ENCODE measurements at places on chromosomes 5 and 9. TPM values are rescaled to one million over a fixed set of nuclear protein-coding genes. Genes with fewer than 3 reads are reported as not detected.
A peak's percentile ranks its signal among the peaks of the same experiment; 100 is the strongest.

Gene GAPVD1
- 50.8 TPM for total RNA-seq

GRCh38 chr5:89537800-89538199 lies 654.8 kb upstream of the MEF2C start:
- H3K27ac ChIP-seq = no peak overlapping the region
- no peak overlapping the region for H3K4me3 ChIP-seq
- no peaks in the 10 kb centered on the region for H3K27me3 ChIP-seq
- no peak for DNase-seq
- no peaks in the 10 kb centered on the region for H3K4me1 ChIP-seq

Gene ACSL6
- 34.0 TPM for total RNA-seq

Gene NMUR2
- not detected for total RNA-seq

DNA sequence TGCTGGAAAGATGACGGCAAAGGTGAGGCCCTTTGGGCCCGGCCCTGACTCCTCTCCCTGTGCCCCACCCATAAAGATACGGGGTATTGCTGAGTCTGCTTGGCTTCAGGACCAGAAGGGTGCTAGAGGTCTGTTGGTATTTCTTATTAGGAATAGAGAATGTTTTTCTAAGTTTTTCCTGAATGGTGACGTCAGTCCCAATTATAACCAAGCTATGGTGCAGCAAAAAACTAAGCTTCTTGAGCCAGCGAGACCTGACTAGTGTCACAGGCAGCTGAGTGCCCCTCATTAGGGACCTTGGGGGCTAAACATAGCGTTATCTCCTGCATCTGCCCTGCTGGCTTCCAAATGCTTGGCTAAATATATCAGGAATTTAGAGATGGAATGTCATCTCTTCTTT lies 151.0 kb upstream of the TBC1D2 start:
- H3K4me3 ChIP-seq = no peak overlapping the region
- DNase-seq = no peak
- no peaks in the 10 kb centered on the region for H3K36me3 ChIP-seq
- peaks cover 2% of the 10 kb centered on the region for H3K27me3 ChIP-seq

GRCh38 chr5:123783421-123783820 lies 271.4 kb downstream of the CSNK1G3 start:
- no peak for DNase-seq
- H3K4me1 ChIP-seq = no peaks in the 10 kb centered on the region
- H3K36me3 ChIP-seq = no peaks in the 10 kb centered on the region
- H3K4me3 ChIP-seq = no peak overlapping the region
- no peak overlapping the region for H3K27ac ChIP-seq
- H3K27me3 ChIP-seq = no peaks in the 10 kb centered on the region

DNA sequence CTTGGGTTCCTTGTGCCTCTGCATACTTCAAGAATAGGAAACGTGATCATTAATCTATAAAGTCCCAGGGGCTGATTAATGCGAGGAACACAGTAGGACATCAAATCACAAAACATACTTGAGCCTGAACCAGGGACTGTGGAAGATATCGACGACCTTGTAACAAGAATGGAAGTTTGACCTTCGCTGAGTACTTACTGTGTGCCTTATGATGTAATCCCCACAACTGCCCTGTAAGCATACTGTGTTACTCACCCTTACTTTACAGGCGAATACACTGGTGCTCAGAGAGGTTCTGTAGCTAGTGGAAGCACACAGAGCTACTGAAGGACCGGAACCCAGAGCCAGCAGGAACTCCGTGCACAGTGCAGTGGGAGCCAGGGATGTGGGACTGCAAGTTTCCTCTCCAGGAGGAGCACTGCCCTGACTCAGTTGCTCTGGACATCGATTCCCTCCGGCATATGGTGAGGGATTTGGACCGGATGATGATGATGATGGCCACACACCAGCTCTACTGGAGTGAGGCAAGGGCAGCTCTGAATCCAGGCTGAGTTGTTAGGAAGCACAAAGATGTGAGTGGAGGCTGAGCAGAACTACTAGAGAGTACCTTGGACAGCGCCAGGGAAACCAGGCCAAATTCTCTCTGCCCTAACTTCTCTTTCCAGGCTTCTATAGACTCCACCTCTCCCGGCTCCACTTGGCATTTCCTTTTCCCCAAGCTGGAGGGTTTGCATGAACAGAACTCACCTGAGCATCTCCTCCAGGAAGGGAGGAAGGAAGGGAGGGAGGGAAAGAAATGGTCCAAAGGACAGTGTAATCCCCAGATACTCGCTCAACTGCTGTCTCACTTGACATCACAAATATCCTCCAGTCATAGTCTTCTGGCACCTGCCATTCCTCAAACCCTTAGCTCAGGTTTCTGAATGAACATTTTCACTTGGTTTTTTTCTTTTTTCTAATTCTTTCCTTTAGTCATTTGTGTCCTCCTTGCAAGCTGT lies 1.5 kb upstream of the GABBR2 start:
- no peak for DNase-seq
- H3K4me1 ChIP-seq = no peaks in the 10 kb centered on the region
- peaks cover 44% of the 10 kb centered on the region for H3K27me3 ChIP-seq
- no peaks in the 10 kb centered on the region for H3K36me3 ChIP-seq

Gene G3BP1
- total RNA-seq = 312 TPM

- peak overlapping the region; percentile 11 for H3K4me3 ChIP-seq
- H3K36me3 ChIP-seq = peaks cover 3% of the 10 kb centered on the region
- DNase-seq = no peak
- H3K4me1 ChIP-seq = peaks cover 58% of the 10 kb centered on the region
- H3K27ac ChIP-seq = peak overlapping the region; percentile 76
Measured at GRCh38 chr5:148805326-148806290, 20.8 kb upstream of the ADRB2 start.

Gene TMEM252
- not detected for total RNA-seq

GRCh38 chr9:75964427-75964826 lies 74.0 kb downstream of the PCSK5 start:
- H3K36me3 ChIP-seq = no peaks in the 10 kb centered on the region
- DNase-seq = no peak
- H3K4me3 ChIP-seq = no peak overlapping the region
- H3K4me1 ChIP-seq = peaks cover 8% of the 10 kb centered on the region
- H3K27ac ChIP-seq = no peak overlapping the region

Gene GFI1B
- total RNA-seq = not detected

GRCh38 chr5:39426746-39427105 lies 1.9 kb upstream of the DAB2 start:
- DNase-seq = no peak
- no peaks in the 10 kb centered on the region for H3K36me3 ChIP-seq
- H3K27ac ChIP-seq = no peak overlapping the region
- no peak overlapping the region for H3K4me3 ChIP-seq

- no peak for DNase-seq
- H3K27me3 ChIP-seq = no peaks in the 10 kb centered on the region
- no peak overlapping the region for H3K27ac ChIP-seq
- H3K36me3 ChIP-seq = no peaks in the 10 kb centered on the region
- no peak overlapping the region for H3K4me3 ChIP-seq
Measured at GRCh38 chr5:84045964-84046363, 325.3 kb upstream of the HAPLN1 start.

Gene ZNF300
- 0.39 TPM for total RNA-seq

DNA sequence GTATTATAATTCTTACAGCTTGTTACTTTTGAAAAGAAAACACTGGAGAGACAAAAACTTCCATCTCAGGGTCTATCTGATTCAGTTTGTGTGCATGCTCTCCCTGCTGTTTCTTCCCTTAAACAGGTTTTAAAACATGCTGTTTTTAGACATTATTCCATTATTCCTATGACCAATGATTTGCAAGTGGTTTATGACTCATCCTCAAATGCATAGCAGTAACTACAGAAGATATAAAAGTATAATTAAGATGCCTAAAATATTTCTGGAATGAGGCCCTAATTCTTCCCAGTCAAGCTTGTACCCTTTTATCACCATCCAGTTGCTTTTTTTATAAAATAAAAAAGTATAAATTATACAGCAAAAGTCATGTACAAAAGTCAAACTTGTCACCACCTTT lies 3.7 kb downstream of the DTWD2 start:
- peaks cover 19% of the 10 kb centered on the region for H3K4me1 ChIP-seq
- H3K4me3 ChIP-seq = no peak overlapping the region
- H3K27me3 ChIP-seq = no peaks in the 10 kb centered on the region
- no peak for DNase-seq
- H3K36me3 ChIP-seq = no peaks in the 10 kb centered on the region

Gene DDX4
- 0.09 TPM for total RNA-seq

DNA sequence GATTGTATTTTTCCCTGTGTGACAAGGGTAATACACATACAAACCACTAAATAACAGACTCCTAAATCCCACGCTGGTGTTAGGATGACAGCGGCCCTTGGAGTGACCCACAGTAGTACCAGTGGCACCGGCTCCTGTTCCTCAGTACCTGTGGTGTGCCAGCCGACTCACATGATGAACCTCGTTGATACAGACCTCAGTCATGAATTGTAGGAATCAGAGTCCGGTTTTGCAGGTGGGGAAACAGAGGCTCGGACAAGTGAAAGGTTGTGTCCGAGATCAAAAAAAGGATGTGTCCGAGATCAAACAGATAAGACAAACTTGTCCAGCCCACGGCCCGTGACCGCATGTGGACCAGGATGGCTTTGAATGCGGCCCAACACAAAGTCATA lies 78.0 kb downstream of the AMBP start:
- no peak overlapping the region for H3K27ac ChIP-seq
- DNase-seq = peak; percentile 3
- H3K4me3 ChIP-seq = no peak overlapping the region
- no peaks in the 10 kb centered on the region for H3K4me1 ChIP-seq

Gene EPB41L4A
- 0.34 TPM for total RNA-seq

Gene P4HA2
- total RNA-seq = 44.9 TPM

DNA sequence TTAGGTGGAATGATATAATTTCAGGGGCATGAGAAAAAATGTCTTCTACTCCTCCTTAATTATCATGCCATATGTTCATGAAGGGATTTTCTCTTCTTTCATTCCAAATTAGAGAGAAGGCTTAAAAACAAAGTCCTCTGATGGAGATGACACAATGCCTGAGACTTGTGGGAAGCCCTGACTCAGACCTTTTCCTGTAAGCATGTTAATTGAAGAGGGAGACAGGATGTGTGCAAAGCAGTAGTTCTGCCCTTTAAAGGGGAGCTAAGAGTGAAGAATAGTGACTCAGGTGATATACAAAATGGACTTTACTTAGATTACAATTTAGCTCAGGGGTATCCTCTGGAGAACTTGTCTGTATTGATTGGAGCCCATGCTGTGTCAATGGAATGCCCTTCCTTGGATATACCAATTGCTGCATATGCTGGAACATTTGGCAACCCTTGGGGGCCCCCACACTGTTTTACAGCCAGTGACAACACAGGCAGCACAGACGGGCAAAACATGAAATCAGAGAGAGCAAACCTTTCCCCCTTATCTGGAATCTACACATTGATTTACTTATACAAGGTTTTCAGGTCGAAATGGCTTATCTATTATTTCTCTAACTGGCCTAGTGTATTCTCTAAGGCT lies 81.3 kb downstream of the IZUMO3 start:
- H3K27ac ChIP-seq = no peak overlapping the region
- no peaks in the 10 kb centered on the region for H3K4me1 ChIP-seq
- H3K36me3 ChIP-seq = no peaks in the 10 kb centered on the region

Gene GRIN1
- not detected for total RNA-seq

Gene CKMT2
- total RNA-seq = not detected

Gene SLC25A48
- total RNA-seq = not detected

Gene OLFML2A
- total RNA-seq = 0.11 TPM

DNA sequence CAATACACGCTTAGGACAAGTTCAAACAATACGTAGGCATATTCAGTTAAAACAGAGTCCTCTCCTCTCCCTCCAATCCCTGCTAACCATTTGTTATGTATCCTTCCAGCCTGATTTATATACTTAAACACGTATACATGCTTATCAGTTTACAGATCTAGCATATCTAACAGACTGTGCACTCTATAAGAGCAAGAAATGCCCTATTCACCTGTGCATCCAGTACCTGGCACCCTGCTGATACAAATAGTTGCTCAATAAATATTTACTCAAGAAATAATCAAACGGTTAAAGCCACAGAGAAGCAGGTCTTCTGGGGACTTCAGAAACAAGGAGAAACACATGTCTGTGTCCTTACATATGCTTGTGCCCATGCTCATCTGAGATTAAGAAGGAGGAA lies 55.9 kb downstream of the MLLT3 start:
- no peak for DNase-seq
- H3K27ac ChIP-seq = no peak overlapping the region
- peaks cover 51% of the 10 kb centered on the region for H3K4me1 ChIP-seq
- no peaks in the 10 kb centered on the region for H3K36me3 ChIP-seq
- H3K4me3 ChIP-seq = no peak overlapping the region

- no peak overlapping the region for H3K4me3 ChIP-seq
- no peaks in the 10 kb centered on the region for H3K4me1 ChIP-seq
- H3K27ac ChIP-seq = no peak overlapping the region
- H3K36me3 ChIP-seq = no peaks in the 10 kb centered on the region
- no peak for DNase-seq
Measured at GRCh38 chr5:133599044-133599443, 13.3 kb downstream of the FSTL4 start.

Data from activated T-helper 2 cell treated with anti-CD3 and anti-CD28 coated beads, Interferon-gamma antibody, Interleukin-2, Interleukin-4, amounts not matched to agents 10 μg/mL and 5 μg/mL and 100 μg/mL, durations not matched to agents 14 hours and 24 hours and 36 hours (primary cell).